ENCODE measurements at places on chromosomes 4 and X.

- DNase-seq: no peak
These were observed 315.3 kb downstream of the PTTG2 start for GRCh38 chr4:38275331-38276100.

DNA sequence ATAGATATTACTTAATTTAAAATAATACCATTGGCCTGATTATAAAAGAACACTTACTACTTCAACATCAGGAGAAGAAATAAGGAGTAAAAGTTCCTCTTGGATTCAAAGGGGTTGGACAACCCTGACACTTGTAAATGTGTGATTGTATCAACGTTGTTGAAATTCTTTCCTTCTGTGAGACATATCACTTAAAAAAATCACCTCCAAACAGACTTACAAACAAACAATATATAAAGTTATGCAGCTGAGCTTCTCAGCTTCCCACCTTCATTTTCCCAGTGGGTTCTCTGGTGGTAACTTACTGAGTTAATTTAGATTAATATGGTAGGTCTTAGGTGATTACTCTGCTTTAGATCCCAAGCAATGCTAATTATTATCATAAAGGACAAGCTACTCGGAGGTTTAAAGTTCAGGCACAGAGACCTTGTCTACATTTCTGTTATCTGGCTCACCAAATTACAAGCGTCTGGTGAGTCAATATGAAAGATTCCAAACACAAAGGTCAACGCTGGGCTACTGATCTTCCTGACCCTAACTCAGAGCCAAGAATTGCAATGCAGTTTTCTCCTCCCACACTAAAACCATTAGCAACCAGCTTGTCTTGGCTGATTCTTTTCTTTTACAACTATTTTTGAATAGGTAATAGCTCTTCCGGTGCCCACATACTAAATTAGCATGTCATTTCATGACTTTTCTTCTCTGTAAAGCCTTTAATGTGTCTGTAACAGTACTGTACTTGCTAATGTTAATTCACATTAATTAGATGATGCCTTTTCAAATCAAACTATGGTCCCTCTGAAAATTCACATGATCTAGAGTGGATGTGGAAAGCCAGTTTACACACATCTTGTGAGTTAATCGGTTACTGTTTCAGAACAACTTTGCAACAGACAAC lies 157.6 kb downstream of the RASL11B start:
- no peak for DNase-seq

GRCh38 chr4:107279733-107280132 lies 243.6 kb upstream of the DKK2 start:
- DNase-seq: no peak

GRCh38 chr4:80336582-80336981 lies 1.1 kb downstream of the CFAP299 start:
- no peak for DNase-seq

- no peak for DNase-seq
These were observed 426 bp downstream of the SLBP start for GRCh38 chr4:1711571-1712215.

DNA sequence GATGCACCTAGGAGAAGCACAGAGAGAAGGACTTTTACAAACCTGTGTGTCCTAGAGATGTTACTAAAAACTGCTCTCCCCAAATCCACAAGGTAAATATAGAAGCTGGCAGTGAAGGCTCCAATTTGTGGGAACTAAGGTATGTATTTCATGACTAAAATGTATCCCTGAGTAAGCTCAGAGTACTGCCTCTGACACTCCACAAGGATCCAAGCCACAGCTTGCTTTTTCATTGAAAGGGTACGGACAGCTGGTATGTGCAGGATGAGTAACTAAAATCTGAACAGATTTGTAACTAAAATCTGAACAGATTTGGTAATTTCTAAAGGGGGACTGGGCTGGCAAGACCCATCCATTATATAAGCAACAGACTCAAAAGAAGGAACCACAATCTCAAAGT lies 187.6 kb downstream of the DCLK2 start:
- DNase-seq: no peak

- DNase-seq: no peak
These were observed 10.0 kb downstream of the MGST2 start for GRCh38 chr4:139675651-139676050.

- no peak for DNase-seq
These were observed 54.6 kb downstream of the PROM1 start for GRCh38 chr4:16029262-16029661.

GRCh38 chr4:110675426-110675825 lies 52.5 kb upstream of the PITX2 start:
- no peak for DNase-seq

- DNase-seq: no peak
These were observed 171.7 kb upstream of the HCCS start for GRCh38 chrX:10939424-10939823.

DNA sequence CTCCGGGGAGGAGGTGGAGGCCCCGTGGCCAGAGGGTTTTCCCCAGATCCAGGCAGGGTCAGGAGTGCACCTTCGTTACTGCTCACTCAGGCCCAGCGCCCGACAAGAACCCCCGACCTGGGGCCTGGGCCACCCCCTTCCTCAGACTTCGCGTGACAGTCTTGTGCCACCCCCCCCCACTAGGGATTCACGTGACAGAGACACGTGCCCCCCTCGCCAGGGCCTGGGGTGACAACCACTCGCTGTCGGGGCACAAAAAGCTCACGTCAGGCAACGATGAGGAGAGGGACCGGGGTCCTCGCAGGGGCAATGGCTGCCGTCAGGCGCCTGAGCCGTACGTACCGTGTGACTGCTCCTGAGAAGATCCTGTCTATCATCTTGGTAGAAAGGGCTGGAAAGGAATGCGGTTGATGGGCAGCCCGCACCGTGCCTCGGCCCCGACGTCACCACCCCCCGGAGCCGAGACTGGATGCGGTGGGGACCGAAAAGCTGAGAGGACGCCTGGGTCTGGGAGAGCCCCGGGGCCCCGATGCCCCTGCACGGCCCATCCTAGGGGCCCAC lies 23.0 kb upstream of the GTPBP6 start:
- no peak for DNase-seq

GRCh38 chr4:32180086-32180485 lies 1459.9 kb downstream of the PCDH7 start:
- no peak for DNase-seq

DNA sequence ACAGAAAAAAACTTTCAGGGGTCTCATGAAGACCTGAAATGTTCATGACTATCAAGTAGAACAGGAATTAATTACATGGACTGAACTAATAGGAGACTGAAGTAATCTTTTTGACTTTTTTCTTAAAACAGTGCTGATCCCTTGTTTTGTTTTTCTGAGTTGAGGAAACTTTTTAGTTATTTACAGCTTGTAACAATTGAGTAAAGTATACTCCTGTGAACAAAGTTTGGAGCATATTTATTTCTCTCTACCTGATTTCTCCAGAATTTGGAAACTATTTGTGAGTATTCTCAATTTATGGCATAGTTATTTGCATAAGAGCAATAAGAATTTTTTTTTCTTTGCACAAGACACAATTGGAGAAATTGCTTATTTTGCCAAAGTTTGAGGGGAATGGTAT lies 64.8 kb downstream of the PCDH18 start:
- DNase-seq: no peak

DNA sequence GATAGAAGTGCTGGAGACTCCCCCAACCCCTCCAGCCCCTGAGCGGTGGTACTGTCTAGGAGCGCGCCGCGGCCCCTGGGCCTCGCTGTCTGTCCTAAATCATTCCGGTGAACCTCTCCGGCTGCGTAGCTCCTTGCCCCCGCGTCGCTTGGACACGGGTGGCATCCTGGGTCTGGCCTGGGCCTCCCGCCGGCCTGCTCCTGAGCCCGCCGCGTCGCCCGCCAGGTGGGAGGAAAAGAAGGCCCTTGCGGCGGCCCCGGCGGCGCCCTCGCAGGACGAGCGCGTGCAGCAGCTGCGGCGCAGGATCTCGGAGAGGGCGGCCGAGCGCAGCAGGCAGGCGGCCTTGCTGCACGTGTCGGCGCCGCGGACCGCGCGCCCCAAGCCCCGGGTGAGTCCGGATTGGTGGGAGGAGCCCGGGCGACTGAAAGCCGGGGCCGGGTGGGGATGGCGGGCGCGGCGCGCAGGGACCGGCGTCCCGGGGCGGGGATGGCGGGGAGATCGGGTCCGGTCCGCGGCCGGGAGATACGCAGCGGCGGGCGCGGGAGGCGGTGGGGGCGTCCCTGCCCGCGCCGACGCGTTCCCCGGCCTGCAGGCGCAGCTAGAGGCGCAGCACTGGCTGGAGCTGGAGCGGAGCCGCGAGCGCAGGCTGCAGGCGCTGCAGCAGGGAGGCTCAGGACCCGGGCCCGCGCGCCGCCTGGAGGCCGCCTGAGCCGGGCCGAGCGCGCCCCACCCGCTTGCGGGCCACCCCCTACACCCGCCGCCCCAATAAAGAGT lies 6.5 kb upstream of the RNF4 start:
- peak; percentile 63 for DNase-seq
